ENCODE measurements at places on chromosomes 2 and 18. TPM values are rescaled to one million over a fixed set of nuclear protein-coding genes. Genes with fewer than 3 reads are reported as not detected.

- DNase-seq: no peak
These were observed 9.5 kb downstream of the CAPN14 start for GRCh38 chr2:31207790-31208189.

GRCh38 chr2:46160326-46160725 lies 136.9 kb upstream of the EPAS1 start:
- no peak for DNase-seq

- DNase-seq: no peak
These were observed 159.7 kb upstream of the LRRTM1 start for GRCh38 chr2:80464275-80464674.

- DNase-seq: no peak
These were observed 70.5 kb downstream of the KCNG2 start for GRCh38 chr18:79868168-79868784.

- peak; percentile 76 for DNase-seq
These were observed 55.0 kb downstream of the ANKRD44 start for GRCh38 chr2:197255543-197255942.

- no peak for DNase-seq
These were observed 423.5 kb upstream of the ZEB2 start for GRCh38 chr2:144943293-144943941.

- peak; percentile 62 for DNase-seq
These were observed 75.4 kb upstream of the MAP4K3 start for GRCh38 chr2:39512434-39512935.

GRCh38 chr2:114762986-114763385 lies 320.5 kb downstream of the DPP10 start:
- DNase-seq: no peak

GRCh38 chr2:862355-862687 lies 88.3 kb upstream of the SNTG2 start:
- DNase-seq: no peak

- no peak for DNase-seq
These were observed 281.8 kb downstream of the GULP1 start for GRCh38 chr2:188573453-188573852.

The RGPD5 gene
- 134 TPM for total RNA-seq

The FBXO36 gene
- 3.2 TPM for total RNA-seq

The CNGA3 gene
- not detected for total RNA-seq

The INHA gene
- total RNA-seq: 0.53 TPM

The PID1 gene
- 24.3 TPM for total RNA-seq
